M059J (cell line): ENCODE measurements at places on chromosomes 7 and 10.

DNA sequence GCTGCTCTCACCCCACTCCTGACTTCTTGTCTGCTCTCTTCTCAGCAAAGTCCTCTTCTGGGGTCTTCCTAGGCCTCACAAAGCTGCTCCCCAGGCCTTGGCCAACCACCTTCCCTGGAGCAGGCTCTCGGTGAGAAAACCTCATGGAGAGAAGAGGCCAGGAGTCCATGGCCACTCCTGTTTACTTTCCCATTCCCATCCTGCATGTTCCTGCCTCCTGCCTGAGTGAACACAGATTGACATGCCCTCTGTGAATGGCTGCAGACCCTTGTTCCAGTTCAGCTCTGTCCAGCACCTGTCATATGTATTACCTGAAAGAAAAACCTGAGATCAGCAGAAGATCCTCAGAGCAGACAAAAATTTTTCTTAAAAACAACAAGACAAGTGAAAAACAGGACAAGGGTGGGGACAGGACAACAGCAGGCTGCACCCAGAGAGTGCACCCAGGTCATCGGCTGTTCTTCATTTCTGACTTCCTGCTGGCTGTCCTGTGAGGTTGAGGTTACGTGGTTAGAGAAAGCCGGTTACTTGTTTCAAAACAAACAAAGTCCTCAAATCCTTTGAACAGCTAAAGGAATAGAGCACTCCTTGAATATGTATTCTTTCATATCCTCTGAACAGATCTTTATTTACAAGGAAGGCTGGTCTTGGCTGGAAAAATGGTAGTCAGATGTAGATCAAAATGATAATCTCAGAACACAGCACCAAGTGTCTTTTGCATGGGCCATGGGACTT is 34.0 kb upstream of the DLD start:
- DNase-seq = no peak

GRCh38 chr10:76649723-76650127 is 987.9 kb downstream of the KCNMA1 start:
- DNase-seq = peak; percentile 60

DNA sequence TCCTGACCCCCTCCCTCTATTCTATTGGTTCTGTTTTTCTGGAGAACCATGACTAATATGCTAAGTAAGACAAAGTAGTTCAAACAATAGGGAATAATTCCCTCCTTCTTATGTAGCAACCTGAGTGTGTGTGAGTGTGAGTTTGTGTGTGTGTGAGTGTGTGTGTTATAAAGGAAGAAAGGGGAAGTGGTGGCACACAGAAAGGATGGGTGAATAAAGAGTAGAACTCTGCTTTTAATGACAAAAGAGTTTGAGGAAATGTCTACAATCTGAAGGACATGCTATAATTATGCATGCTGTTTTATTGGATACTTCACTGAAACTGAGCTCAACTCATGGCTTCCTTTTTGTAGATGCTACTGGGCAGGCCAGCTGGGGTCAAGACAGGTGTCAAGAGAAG is 489.5 kb downstream of the REEP3 start:
- no peak for DNase-seq

- DNase-seq = peak; percentile 82
Measured at GRCh38 chr10:91381257-91381891, 28.8 kb upstream of the HECTD2 start.
